ENCODE measurements at places on chromosomes 13 and 19.

GRCh38 chr19:6713773-6714692 lies 6.4 kb downstream of the C3 start:
- DNase-seq, result no peak

GRCh38 chr19:1248139-1248785 lies at the start of gene MIDN:
TSS of gene MIDN (plus strand) at chr19:1248583. CDS start at chr19:1250297, 1,714 bp downstream.
- DNase-seq, result peak; percentile 96

DNA sequence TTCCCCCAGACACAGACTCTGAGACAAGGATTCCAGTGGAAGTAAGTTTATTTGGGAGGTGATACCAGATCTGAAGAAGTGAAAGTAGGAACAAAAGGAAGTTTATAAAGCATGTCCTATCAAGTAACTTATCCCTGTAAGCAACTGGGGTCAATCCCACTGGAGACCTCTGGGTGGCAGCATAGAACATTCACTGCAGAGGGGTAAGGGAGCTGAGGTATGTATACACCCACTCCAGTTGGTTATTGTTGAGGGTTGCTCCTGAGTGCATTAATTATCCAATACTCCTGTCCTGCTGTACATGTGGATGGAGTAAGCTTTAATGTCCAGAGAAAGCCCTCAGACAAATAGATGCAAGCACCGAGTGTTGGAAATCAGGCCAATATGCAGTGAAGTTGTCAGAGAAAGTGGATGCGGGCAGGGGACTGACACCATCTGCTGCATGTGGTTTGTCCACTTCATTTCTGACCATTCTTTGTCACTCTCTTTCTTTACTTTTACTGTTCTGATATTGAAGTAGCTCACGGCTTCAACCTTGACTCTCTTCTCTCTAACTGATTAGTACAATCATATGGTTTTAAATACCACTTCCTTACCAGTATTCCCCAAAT lies 46.7 kb downstream of the NOTCH3 start:
- peak; percentile 70 for DNase-seq

DNA sequence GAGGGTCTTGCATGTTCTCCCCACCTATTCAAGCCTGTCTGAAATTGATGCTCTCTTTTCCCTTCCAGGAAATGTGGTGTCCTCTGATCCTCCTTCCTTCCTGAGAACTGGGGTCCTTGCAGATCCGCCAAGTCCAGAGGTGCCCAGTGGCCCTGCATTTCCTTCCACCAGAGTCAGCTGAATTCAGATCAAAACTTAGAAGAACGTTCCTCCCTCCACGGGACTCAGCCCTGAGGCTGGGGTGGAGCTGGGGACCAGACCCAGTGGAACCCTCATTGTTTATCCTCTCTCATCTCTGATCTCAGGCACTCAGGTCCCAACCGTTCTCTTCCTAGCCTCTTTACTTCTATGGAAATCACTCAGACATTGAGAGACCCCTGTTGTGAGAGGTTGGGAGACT lies 477.3 kb downstream of the TSHZ3 start:
- no peak for DNase-seq

DNA sequence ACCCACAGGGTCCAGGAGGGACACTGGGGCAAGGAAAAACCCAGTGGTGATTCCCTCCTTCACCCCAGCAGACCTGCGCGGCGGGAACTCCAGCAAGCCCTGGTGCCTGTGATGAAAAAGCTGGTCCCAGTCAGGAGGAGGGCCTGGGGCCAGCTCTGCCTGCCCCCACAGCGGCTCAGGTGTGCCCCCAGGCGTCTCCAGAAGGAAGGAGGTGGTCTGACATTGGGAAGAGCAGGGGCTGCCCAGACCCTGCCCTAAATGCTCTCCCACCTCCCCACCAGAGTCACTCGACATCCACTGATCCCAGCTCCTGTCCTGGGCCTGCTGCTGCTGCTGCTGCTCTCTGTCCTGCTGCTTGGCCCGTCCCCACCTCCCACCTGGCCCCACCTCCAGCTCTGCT lies 6.2 kb downstream of the PTH2 start:
- no peak for DNase-seq

All from suppressor macrophage (primary cell).